ENCODE measurements at places on chromosomes 4 and X.

- no peak for DNase-seq
These were observed 19.0 kb upstream of the MAML3 start for GRCh38 chr4:140172960-140173359.

GRCh38 chr4:38782452-38783108 lies at the start of gene TLR10:
TSS of gene TLR10 (minus strand) at chr4:38782990. CDS start at chr4:38775590, 7,400 bp downstream.
- no peak for DNase-seq

GRCh38 chr4:88457307-88458103 lies 586 bp downstream of the HERC5 start:
- no peak for DNase-seq

GRCh38 chr4:123339507-123340380 lies 56.9 kb upstream of the SPRY1 start:
- DNase-seq: no peak

DNA sequence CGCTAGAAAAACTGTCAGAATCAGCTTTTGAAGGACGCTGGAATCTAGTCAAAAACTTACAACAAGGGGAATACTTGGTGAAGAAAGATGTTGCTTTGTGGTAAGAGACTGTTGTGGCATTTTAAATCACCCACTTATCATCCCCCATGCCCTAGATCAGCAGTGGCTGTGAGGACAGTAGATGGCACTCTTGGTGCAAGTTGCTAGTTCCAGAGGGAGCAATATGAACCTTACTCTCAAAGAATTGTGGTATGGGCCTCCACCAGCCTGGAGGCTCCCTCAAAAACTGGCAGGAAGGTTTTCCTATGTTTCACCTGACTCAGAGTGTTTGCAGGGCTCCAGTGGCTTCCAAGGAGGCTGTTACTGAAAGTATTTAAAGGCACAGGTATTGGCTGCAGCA lies 37.7 kb upstream of the SLC16A2 start:
- DNase-seq: peak; percentile 13

DNA sequence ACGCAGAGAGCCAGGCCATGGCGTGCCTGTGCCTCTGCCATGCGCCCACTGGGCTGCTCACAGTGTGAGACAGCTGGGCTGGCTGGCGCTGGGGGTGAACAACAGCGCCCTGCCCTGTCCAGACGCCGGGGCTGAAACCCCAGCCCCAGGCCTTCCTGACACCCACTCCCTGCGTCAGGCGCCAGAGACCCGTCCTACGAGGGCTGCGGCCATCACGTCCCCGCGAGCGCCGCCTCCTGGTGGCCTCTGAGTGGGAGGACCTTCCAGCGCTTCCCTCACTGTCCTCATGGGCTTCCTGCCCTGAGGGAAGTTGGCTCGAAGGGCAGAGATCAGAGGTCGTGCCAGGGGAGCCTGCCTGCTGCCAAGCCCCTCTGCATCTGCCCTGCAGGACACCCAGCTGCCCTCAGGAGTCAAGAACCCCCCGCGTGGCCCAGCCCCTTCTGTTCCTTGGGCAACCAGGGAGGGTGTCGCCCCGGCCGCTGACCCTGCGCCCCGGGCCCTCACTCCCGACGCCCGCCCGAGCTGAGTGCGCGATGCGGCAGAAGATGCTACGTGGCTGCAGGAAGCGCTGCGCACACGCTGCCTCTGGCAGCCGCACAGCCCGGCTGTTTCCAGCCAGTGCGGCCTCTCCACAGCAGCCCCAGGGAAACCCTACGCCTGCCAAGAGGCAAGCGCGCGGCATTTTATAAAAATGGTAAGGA lies 16.2 kb downstream of the NELFA start:
- DNase-seq: no peak

DNA sequence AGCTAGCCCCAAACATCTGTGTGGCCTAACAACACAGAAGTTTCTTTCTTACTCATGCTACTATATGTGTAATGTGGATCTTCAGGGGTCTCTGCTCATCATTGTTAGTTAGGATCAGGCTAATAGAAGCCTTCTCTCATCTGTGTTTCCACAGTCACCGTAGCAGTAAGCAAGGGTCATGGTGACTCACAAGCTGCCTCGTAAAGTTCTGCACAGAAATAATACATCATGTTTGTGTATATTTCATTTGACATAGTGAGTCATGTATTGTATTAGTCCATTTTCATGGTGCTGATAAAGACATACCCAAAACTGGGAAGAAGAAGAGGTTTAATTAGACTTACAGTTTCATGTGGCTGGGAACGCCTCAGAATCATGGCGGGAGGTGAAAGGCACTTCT lies 38.7 kb downstream of the SLC4A4 start:
- no peak for DNase-seq

DNA sequence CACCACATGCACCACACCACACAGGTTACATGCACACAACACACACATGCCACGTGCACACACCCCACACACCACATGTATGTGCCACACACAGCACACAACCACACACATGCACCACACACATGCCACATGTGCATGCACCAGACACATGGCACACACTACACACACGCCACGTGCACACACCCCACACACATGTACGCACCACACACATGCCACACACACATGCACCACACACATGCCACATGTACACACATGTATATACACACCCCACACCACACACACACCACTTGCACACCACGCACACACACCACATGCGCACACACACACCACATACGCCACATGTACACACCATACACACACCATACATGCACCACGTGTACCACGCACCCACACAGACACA lies 19.6 kb upstream of the MSANTD1 start:
- no peak for DNase-seq

DNA sequence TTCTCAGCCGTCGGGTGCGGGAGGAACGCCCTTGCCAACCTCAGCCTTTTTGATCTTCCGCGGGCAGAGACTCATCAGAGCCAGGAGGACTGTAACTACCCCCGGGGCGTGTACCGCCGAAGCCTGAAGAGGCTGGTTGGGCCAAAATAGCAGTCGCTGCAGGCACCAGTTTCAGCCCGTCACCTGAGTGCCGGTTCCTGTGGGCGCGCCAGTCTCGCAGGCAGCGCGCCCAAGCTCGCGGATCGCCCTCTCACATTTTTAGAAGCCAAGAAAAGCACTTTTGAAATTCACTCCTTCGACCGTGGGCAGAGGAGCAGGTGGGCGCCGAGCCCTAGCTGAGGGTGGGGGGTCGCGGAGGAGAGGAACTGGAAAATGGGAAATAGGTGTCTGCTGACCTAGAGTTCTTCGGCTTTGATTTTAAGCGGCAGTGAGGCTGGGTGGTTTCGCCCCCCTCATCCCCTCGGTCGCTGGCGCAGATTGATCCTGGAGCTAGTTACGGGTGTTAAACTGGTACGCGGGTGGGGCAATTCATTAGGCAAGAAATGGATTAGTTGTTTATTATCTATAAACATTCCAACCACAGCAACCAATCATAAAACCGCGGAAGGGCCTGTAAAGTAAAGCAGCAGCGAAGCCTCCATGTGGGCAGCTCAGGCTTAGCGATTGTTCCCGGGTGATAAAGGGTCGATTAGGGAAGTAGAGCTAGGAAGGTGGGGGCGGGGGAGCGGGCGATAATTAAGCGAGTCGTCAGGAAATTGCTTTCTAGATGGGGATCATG lies 69.2 kb downstream of the FBXO8 start:
- no peak for DNase-seq

GRCh38 chr4:11489453-11490083 lies 60.9 kb upstream of the HS3ST1 start:
- no peak for DNase-seq

DNA sequence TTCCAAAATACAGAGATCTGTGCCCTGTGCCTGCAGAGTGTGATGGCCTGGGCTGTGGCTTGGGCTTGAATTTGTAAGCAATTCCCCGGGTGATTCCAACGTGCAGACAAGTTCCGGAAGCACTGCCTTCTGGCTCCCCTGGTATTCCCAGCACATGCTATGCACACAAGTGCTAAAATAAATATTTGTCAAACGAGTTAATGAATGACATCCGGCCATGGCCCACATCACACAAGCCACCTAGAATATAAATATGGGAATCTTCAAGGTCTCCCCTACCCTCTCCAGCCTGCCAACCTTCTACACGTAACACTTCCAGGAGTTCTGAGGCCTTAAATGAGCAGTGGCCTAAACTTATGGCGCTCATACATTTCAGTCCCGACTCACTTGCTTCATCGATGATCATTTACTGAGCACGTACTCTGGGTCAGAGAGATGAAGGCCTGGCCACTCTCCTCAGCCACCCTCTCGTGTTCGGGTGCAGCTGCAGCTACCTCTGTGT lies 21.3 kb downstream of the DCTD start:
- DNase-seq: no peak

- DNase-seq: no peak
These were observed 60.4 kb upstream of the PLAC8 start for GRCh38 chr4:83174844-83175414.

GRCh38 chr4:76087007-76087769 lies 12.7 kb downstream of the ART3 start:
- no peak for DNase-seq

- no peak for DNase-seq
These were observed 91.0 kb downstream of the MGST2 start for GRCh38 chr4:139756391-139757180.

DNA sequence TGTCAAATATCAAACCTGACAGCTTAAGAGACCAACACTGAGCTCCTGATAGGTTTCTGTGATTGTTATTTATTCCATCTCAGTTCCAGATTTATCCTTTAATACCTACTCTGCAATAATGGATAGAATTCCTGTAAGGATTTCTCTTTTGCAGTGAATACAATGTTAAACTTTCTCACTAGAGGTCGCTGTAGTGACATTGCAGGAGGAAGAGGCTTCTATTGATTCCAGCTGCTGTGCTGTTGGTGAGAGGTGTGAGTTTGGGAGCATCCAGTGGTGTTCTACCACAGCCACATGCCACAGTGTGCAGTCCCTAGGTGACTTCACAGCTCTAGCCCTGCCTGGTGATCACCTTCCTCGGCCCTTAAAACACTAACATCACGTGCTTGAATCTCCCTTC lies 34.6 kb upstream of the DCAF8L2 start:
- no peak for DNase-seq

DNA sequence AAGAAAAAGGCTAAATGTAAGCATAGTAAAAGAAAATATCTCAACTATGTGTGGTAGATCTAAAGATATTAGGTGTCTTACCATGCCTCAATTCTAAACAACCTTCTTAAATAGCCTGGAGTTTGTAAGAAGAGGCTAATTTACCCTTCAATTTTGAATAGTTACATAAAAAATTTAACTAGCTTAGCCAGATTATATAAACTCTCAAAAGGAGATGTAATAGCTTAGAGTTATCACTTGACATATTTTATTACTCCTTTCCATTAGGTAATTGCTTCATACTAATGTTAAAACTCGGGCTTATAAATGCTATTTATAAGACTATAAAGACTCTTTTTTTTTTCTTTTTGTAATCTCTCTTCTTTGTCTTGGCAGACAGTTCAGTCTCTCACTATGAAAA lies 297.5 kb upstream of the PABPC4L start:
- DNase-seq: no peak

DNA sequence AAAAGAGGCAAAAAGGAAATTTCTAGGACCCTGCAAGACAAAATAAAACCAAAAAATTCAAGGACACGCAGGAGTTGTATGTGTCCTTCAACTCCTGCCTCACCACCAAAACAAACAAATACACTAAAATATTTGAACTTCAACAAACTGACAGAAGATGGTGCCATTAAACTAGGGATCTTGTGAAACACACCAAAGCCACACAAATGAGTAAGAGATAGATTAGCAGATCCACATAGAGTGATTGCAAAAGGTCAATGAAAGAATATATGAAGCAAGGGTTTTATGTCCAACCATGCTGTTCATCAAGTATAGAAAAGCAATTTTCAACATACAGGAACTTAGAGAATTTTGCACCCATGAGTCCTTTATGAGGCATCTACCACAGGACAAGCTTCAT lies 40.1 kb upstream of the SCML1 start:
- no peak for DNase-seq

DNA sequence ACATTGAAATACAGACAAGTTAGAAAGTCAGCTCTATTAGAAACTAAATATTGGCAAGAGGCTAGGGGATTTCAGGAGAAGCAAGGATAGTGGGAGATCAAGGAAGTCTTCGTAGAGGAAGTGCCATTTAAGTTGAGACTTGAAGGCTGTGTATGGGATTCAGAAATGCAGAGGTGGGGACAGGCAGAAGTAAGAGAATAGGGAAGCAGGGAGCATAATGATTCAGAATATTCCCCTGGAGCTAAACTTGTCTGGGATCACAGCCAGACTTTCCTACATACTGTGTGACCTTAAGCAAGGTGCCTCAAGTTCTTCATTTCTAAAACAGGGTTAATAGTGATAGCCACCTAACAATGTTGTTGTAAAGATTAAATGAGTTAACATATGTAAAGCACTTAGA lies 108.8 kb downstream of the DDIT4L start:
- DNase-seq: no peak

- no peak for DNase-seq
These were observed 276.8 kb upstream of the TET2 start for GRCh38 chr4:104869831-104870230.

DNA sequence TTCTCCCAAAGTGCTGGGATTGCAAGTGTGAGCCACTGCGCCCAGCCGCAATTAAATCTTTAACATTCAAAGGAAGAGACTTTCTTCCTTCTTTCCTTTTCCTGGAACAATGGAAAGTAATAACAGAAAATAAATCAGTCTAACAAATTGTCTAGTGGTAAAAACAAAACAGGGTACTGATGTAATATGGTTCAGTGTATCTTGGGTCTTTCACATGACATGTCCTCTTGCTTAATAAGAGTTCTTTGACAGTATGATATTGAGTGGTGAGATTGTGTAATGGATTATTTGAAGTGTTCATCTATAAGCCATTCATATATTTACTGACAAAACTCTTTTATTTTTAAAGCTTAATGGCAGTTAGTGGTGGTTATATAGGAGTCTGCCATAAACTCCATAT lies 256.6 kb downstream of the SPRY1 start:
- no peak for DNase-seq

DNA sequence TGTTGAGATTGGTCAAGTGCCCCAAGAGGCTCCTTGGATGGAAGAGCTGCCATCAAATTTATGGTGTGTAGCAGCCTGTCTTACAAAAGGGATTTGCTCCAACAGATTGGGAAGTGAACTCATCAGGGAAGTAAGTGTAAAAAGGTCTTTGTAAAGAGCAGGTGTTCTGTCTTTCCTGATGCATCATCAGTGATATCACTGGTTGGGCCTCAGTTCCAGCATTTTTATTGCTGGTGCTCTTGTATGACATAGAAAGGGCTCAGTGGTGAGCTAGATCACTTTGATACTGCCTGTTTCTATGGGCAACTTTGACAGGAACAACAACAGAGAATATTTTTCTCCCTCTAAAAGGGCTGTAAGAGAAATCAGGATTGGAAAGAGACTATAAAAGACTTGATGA lies 8.7 kb upstream of the GABRE start:
- DNase-seq: no peak

DNA sequence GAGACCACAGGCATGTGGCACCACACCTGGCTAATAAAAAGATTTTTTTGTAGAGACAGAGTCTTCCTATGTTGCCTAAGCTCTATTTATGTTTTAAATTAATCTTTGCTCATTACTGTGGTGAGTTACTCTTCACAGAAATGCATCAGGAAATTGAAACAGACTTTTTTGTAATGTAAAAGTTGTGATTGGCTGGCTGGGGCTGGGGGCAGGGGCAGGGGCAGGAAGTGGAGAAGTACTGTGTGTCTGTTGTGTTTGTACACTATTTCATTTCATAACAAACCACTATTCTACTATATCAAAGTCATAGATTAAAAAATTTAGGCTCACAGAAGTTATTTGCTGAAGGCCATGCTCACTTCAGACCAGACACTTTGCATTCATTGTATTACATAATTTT lies 19.1 kb upstream of the ABRAXAS1 start:
- DNase-seq: no peak

Measured in stimulated activated naive CD8-positive, alpha-beta T cell treated with anti-CD3 and anti-CD28 coated beads, Interleukin-15, amount 100 ng/mL, for 72 hours (primary cell).